Smooth muscle cell of the umbilical artery (primary cell): ENCODE measurements at places on chromosomes 1 and 21. TPM values are rescaled to one million over a fixed set of nuclear protein-coding genes. Genes with fewer than 3 reads are reported as not detected.

The WNT4 gene
- total RNA-seq: 0.05 and 0.59 TPM in 2 replicates

The RNU1-1 gene
- under 0.01 TPM in 2 replicates for total RNA-seq

The SYTL1 gene
- 0.23 and 0.59 TPM in 2 replicates for total RNA-seq

The UTS2 gene
- total RNA-seq: not detected in 2 replicates

The COL6A1 gene
- total RNA-seq: 842 and 1,126 TPM in 2 replicates
